ENCODE measurements at places on chromosomes 1 and 21. TPM values are rescaled to one million over a fixed set of nuclear protein-coding genes. Genes with fewer than 3 reads are reported as not detected.

The NHLH2 gene
- not detected for total RNA-seq

DNA sequence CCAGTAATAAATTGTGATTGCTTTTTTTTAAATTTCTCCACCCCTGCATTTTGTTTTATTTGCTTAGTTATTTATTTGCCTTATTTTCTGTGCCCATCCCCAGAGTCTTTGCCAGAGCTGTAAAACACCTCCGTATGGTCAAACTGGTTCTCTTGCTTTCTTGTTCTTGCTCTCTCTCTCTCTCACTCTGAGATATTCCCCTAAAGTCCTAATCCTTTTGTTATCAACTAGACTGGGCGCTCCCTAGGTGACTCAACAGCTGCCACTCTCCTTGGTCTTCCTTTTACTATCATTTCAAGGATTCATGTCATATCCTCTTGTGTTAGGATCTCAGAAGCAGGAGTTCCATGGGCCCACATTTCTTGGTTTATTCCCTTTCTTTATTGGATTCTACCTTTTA is 160.0 kb downstream of the PRDM2 start:
- no peak for DNase-seq

The SUSD4 gene
- total RNA-seq, result 0.24 TPM

The TSPAN1 gene
- total RNA-seq, result 1.2 TPM

DNA sequence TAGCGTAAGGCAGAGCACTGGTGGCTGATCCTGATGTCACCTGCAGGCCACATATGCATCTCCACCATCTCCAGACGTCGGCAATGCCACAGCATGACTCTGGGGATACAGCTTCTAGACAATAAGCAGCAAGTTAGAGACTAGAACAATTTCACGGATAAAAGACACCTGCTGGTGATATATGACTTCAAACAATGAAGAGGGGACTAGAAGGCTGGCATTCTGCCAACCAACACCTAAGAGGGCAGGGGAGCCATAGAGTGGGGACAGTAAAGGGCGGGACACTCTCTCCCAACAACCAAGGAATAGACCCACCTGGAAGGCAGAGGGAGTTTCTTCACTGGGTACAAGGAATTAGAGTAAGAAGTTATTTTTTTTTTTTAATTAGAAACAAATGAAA is 126.7 kb downstream of the SIM2 start:
- no peak for DNase-seq

The MTF2 gene
- 14.7 TPM for total RNA-seq

DNA sequence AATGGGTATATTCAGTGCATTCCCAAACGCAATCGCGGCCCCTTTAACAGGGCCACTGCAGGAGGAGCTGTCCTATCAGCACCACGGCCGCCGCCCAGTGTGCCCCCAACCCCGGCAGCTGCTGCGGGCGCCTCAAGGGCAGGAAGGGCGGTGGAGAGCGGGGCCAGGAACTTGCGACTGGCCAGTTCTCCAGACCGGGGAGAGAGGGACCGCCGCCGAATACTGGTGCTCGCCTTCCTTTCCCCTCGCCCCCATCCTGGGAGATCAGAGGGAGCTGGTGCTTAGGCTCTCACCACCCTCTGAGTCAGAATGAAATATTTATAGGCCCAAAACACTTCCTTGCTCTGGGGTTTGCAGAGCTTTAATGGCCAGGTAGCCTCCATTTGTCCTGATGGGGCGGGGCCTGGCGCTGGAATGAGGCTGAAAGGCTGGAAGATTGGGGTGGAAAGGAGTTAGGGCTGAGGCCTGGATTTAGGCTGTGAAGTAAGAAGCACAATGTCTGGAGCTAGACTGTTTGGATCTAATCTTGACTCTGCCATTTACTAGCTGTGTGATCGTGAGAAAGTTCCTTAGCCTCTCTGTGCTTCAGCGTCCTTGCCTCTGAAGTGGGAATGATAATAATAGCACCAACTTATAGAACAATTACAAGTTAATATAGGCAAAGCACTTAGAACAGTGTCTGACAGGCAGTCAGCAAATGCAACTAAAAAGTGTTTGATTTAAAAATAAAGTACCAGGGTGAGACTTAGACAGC is 75.5 kb downstream of the NAV1 start:
- DNase-seq, result no peak

GRCh38 chr1:59409549-59409948 is 112.7 kb downstream of the FGGY start:
- DNase-seq, result no peak

- DNase-seq, result no peak
Observed at GRCh38 chr1:49197081-49197480, 420.4 kb upstream of the BEND5 start.

- no peak for DNase-seq
Observed at GRCh38 chr1:168732736-168733135, 3.7 kb upstream of the DPT start.

The B3GALT2 gene
- total RNA-seq, result 1.3 TPM

GRCh38 chr1:27408151-27408550 is 15.7 kb downstream of the GPR3 start:
- DNase-seq, result no peak

The CRP gene
- total RNA-seq, result not detected

GRCh38 chr1:207021876-207022596 is 10.5 kb downstream of the C1orf116 start:
- DNase-seq, result no peak

- DNase-seq, result no peak
Observed at GRCh38 chr1:90340606-90341005, 345.7 kb downstream of the ZNF326 start.

GRCh38 chr1:119673171-119673940 is 25.3 kb upstream of the ZNF697 start:
- no peak for DNase-seq

The CHI3L1 gene
- total RNA-seq, result 40.4 TPM

- no peak for DNase-seq
Observed at GRCh38 chr1:182301467-182302198, 90.0 kb downstream of the GLUL start.

DNA sequence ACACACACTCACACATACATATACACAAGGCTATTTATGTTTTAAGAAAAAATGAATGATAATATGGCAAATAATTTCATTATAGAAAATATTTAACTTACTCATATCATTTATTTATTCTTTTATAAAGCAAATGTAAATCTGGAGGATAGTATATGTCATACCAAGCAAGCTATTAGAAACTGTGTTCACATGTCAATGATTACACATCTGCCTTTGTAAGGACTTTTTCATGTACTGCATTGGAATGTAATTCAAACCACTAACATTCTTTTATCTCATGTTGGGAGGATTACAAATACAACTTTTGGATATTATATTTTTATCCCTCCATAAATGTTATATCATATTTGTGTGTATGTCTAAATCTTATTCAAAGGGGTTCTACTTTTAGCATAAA is 1887.4 kb downstream of the NCAM2 start:
- no peak for DNase-seq

DNA sequence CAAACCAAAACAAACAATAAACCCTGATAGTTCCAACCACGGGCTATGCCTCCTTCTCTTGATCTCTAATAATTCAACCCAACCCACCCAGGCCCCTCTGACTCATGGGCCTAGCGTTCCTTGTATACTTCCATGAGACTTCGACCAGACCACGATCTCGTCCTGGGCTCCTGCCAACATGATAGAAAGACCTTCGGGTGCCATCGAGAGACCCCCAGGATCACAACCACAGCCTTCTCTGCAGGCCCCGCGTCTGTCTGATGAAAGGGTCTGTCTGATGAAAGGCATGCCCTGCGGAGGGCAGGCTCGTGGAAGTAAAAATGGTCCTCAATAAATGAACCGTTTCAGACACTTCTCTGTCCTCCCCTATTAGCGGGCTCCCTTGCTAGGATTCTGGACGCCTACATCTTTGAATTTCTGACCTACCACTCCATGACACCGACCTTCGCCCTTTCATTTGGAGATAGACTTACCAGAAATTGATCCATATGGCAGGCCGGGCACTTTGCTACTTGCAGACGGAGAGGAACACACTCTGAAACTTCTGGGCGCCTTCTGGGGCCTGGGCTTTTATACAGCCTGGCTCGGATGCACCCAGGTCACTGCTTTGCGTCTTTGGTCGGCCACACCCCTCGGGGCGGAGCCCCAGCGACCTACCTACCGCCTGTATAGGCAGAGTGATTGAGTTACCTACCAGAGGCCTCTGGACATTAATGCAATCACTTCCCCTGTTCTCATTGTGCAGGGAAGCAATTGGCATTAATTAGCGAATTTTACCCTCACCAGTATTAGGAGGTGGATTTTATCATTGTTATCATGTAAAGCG is 5.3 kb upstream of the KLF18 start:
- no peak for DNase-seq

DNA sequence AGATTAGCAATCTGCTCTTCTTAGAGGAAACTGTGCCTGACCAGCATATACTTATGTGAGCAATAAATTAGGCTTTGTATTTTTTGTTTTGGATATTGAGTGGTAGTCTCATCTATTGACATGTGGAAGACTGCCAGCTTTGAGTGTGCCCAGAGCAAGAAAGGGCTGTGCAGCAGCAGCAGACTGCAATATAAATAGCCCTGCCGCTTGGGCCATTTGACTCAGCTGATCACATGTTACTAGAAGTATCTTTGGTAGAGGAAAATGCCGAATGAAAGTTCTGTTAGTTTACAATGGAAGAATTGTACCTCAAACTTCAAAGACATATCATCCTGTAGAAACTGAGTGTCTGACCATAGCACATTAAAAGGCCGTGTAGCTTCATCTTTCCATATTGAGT is 9.1 kb upstream of the PSMB2 start:
- DNase-seq, result no peak

GRCh38 chr1:174953285-174954072 is 46.3 kb upstream of the CACYBP start:
- DNase-seq, result no peak

The ZFP69B gene
- total RNA-seq, result 1.1 TPM

GRCh38 chr1:110535985-110536384 is 17.0 kb upstream of the KCNA10 start:
- DNase-seq, result no peak

DNA sequence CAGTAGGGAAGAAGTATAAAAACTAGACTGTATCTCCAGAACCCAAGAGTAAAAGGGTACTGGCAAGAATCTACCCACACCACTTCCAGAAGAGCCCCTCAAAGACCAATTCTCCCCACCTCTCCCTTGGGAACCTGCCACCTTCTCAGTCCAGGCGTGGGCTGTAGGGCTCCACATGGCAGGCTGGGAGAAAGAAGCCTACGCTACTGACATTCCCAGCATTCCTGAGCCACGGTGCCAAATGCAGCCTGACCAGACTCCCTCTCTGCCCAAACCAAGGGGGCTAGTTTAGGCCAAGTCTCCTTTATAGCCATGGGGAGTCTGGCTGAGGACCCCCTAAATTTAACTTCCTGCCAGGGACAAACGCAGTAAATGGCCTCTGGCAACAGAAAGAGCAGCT is 2.0 kb downstream of the UBE2Q1 start:
- no peak for DNase-seq

The HFM1 gene
- 0.50 TPM for total RNA-seq

The RAB7B gene
- 28.2 TPM for total RNA-seq

- DNase-seq, result no peak
Observed at GRCh38 chr1:52054496-52055065, 410 bp downstream of the TXNDC12 start.

DNA sequence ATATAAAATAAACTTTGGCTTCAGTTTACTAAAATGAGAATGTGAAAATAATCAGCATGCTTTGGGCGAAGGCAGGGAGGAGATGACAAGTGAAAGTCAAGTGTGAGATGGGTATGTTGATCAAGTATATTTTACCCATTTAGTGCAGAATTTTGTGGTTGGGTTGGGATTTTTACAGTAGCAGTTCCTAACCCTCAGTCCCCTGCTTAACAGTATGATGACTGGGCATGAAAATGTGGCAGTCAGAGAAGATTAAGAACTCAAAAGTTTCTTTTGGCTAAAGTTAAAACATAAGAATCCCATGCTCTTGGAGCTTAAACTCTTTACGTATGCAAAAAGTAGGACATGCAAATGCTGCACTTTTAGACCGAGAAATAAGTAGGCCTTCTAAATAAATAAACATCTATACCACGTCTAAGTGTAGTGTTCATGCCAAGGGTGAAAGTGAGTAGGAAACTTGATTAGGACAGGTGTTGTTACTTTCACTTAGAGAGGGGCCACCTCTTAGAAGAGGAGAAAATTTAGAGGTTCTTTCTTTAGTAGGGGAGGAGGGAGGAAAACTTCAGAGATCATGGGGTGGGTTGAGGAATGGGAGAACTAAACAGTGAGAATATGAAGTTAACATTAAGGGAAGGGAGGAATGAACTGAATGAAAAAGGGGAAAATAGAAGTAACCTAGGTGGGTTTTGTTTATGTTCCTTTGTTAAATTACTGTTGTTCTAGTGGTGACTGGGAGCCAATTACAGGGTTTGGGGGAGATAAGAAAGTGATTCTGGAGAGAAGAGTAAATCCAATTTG is 127.8 kb downstream of the OSBPL9 start:
- DNase-seq, result no peak
